GM18507 (cell line): ENCODE measurements at places on chromosomes 2 and 18.

- DNase-seq: no peak
These were observed 3.8 kb downstream of the ACTG2 start for GRCh38 chr2:73896362-73897239.

DNA sequence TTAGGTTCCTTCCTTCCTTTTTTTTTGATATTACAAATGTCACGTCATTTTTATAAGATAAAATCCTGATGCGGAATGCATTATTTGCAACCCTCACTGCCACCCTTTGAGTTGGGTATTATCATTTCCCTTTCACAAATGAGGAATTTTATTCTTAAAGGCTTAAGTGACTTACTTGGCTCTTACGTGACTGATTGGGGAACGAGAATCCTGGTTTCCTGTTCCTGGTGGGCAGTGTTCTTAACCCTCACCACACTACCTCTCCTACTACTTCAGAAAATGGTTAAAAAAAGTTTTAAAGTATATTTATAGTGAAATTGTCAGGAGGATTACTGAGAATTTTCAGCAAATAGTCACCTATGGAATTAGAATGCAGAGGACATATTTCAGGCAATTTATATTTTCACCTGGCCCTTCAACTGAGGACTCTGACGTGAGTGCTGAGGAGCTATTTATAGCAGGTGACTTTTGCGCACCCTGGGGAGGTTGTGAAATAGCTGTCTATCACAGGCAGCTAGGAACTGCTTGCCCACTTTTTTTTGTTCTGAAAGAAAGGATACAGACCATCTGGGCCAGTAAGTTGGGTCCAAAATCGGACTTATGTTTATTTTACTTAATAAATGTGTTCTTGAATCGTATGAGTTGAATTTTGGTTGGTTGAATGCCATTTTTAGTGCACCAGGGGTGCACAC lies 18.7 kb upstream of the RASGRP3 start:
- no peak for DNase-seq

GRCh38 chr2:47190188-47190881 lies 35.2 kb upstream of the STPG4 start:
- no peak for DNase-seq

- no peak for DNase-seq
These were observed 88.9 kb downstream of the TMEM185B start for GRCh38 chr2:120134263-120134662.

GRCh38 chr2:31207790-31208189 lies 9.5 kb downstream of the CAPN14 start:
- DNase-seq: no peak

DNA sequence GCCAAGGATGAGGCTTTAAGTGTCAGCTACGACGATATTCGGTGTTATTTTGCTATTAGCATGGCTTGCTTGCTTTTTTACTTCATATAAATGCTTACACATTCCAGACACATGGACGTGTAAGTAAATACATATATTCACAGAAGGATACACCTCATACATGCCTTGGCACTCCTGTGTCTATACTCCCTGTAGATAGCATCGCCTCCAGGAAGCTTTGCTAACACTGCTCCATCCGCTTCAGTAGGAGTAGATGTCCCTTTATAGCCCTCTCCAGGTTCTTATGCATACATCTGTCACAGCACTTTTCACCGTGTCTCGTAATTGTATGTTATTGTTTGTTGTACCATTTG lies 27.5 kb upstream of the KCTD1 start:
- DNase-seq: no peak

GRCh38 chr2:239715606-239716005 lies 309.5 kb downstream of the NDUFA10 start:
- DNase-seq: no peak

GRCh38 chr2:20940856-20941255 lies 103.0 kb downstream of the APOB start:
- no peak for DNase-seq

DNA sequence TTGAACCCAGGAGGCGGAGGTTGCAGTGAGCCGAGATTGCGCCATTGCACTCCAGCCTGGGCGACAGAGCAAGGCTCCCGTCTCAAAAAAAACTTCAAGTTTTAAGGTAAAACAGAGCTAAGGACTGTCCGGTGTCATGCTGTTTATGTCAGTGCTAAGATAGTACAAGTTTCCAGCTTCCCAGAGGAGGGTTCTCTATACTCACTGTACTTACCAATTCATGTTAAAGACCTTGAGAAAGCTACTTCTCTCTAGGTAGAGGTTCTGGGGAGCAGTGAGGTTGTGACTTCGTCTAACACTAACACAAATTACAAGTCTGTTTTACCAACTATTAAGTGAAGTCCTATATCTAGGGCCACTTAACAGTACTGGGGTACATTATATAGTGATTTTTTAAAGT lies 18.8 kb downstream of the METTL21A start:
- no peak for DNase-seq

- DNase-seq: no peak
These were observed 148.0 kb downstream of the HDAC4 start for GRCh38 chr2:239252801-239253200.

- DNase-seq: no peak
These were observed 4.7 kb downstream of the PHLPP1 start for GRCh38 chr18:62720048-62720447.

DNA sequence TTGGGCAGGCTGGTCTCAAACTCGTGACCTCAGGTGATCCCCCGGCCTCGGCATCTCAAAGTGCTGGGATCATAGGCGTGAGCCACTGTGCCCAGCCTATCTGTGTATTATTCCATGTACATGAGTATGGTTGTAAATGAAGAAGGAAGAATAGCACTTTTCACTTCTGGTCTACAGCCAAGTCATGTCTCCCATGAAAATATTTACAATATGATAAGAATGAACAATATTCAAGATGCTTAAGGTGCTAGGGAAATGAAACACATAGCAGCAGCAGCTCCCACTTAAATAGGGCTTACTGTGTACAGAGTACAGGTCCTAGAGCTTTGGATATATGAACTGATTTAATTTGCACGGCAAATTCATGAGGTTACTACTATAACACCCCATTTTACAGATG lies 70.3 kb upstream of the COL5A2 start:
- no peak for DNase-seq

DNA sequence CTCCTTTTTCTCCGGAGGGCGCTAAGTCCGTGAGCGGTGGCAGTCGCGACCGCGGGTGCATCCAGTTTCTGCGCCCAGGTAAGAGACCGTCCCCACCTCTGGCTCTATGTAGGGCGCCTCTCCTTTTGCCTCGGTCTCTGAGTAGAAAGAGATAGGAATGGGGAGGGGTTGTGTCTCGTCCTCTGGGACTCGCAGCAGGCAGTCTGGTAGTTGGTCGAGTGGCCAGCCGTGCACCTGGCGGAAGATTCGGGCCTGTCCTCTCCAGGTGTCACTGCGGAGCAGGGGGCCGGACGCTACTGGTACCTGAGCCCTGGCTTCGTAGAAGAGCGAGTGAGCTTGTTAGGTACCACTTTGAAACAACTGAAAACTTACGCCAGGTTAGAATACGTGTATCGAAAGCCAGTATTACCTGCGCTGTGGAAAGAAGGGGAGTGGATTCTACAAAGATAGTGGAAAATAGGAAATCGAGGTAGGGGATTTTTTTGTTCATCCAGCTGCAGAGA lies 403 bp downstream of the MAP2 start:
- no peak for DNase-seq

- no peak for DNase-seq
These were observed 19.5 kb upstream of the KCNE4 start for GRCh38 chr2:223032187-223033142.

DNA sequence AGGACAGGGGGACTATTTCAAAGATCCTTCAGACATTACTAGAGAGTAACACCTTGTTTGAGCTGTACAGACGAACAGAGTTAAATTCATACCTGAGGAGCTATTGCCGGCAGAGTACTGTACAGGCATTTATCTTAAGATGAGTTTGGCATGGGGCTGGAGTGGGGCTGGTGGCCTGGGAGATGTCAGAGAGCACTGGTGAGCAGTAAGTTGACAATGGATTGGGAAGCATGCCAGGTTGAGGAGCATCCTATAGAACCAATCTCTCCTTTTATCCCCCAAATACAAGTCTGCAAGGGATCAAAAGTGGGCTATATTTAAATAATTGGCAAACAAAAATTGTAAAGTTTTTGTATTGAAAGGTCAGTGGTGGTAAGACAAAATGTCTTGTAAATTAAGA lies 58.6 kb downstream of the ADCYAP1 start:
- DNase-seq: no peak

DNA sequence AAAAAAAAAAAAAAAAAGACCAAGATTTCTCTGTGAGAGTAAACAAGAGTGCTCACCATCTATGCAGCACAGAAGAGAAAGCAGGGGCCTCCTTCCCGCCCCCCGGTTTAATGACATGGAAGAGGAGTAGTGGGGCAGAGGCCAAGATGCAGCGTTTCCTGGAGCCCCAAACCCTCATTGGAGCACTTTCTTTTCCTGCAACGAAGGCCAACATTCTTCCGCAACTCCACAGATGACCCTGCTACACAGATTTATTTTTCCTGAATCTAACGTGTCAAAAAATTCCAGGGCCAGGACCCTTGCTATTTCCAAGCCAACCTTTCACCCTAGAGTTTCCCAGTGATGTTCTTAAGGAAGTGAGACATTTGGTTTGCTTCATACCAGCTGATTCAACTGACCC lies 189.6 kb downstream of the MIB1 start:
- DNase-seq: no peak

- no peak for DNase-seq
These were observed 39.6 kb downstream of the ASB1 start for GRCh38 chr2:238466243-238466756.

GRCh38 chr2:75340560-75340959 lies 141.2 kb upstream of the TACR1 start:
- DNase-seq: no peak

DNA sequence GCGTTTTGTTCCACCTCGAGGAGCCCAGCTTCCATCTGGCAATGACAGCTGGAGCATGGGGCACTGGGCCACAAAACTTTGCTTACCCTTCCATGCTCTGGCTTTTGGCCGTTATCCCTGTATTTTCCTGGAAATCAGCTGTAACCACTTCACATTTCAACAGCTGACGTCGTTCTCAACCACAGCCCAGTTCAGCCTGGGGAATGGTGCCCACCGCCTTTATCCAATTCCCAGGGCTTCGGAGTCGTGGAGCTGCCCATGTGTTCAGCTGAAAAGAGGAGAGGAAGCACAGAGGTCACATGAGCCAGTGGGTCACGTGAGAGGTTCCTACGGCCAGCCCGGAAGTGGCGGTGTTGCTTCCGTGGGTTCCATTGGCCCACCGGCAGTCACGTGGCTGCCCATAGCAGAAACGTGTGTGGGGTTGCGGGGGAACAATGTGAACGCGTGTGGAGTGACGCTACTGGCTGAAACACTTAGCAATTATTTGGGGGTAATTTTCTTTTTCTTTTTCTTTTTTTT lies 16.7 kb upstream of the EDAR start:
- no peak for DNase-seq

DNA sequence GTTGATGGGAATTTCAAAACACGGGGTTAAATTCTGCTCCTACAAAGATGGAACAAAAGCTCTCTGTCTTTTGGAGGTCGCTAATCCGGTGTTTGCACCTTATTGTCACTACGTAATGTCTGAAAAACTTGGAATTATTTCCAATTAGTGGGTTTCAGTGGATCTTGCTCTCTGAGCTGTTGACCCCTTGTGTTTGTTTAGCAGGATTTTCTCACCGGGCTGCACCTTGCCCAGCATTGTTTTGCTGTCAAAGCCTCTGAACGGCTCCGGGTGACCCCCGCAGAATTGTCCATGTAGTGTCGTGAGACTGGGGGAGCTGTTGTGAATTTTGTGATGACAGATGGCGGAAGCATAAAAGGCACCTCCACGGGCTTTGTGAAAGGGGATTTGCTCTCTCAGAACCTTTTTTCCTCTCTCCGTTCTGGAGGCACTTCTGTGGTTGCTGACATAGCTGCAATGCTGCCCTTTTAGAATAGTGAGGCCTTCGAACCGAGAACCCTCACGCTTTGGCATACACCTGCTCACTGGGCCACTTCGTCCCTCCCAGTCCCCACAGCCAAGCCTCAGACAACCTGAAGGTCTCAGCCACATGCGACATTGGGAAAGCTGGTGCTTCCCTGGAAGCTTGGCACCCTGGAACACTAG lies 129.4 kb downstream of the ACOXL start:
- no peak for DNase-seq
